ENCODE measurements at places on chromosomes 3 and 15.

DNA sequence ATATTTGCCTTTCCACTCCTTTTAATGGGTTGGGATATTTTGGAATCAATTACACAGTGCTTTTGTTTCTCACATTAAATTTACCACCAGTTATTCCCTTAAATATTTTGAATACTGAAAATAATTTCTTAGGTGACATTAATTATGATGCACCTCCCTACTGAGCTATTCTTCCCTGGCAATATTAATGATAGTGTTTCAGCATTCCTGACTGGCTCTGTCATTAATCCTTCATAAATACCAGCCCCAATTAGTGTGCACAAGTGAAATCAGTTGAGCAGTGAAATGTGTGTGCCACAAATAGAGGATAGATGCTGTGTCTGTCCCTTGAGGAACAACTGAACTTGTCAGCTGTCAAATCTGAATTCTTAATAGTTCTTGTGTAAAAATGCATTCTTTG lies 304.0 kb downstream of the CACNA2D3 start:
- DNase-seq = no peak

DNA sequence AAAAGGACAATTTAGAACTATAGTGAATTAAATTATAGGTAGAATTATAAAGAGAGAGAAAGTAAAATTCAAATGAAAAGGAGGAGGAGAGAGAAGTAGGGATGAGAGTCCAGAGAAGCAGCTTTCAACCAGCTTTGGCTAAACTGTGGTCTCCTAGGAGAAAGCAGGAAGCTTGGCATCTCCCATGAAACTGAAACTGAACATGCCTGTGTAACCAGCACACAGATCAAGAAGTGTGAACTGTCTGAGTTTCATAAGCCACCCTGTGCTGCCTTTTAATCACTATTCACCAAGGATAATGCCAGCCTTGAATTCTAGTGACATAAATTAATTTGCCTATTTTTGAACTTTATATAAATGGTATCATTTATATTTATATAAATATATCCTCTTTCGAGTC lies 128.5 kb downstream of the MYRIP start:
- DNase-seq = no peak

- no peak for DNase-seq
Observed at GRCh38 chr3:127753338-127753737, 69.0 kb downstream of the MGLL start.

DNA sequence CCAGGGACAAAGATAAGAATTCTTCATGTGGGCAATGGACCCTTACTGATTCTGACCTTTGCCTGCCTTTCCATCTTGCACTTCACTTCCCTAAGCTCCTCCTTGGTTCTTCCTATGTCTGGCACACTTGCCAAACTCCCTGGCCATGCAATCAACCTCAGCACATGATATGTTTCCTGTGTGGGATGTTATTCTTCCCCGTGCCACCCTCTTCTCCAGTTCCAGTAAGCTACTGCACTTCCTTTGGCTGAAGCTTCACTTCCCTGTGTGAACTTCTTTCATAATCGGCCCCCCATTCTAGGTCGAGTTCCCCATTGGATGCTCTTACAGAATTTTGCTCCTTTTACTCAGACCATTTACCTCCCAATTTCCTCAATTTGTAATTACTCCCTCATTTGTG lies 10.7 kb upstream of the TASOR start:
- DNase-seq = no peak

DNA sequence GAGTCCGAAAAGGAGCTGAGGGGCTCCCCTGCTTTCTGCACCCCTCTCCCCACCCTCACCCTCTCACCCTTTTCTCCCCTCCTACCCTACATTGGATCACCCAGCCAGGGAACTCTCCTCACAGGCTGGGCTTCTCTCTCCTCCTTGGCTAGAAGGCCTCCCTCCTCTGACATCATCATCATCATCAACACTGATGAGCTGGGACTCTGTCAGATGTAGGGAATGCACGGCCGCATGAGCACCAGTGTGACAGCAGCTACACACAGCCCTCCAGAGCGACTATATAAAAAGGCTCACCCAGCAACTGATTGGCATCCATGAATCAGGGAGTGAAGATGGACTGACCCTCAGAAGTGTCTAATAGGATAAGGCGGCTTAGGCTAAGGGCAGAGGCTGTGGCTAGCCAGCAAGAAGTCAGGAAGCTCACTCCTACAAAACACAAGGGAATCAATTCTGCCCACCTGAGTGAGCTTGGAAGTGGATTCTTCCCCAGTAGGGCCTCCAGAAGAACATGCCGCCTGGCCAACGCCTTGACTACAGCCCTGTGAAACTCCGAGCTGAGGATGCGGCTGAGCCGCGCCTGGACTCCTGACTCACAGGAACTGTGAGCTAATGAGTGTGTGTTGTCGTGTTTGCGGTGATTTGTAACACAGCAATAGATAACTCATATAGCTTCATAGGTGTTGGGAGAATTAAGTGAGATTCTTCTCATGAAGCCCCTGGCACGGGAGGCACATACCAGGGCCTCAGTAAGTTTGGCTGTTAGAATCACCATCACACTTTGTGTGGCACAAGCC lies 147.6 kb downstream of the FAM43A start:
- DNase-seq = no peak

DNA sequence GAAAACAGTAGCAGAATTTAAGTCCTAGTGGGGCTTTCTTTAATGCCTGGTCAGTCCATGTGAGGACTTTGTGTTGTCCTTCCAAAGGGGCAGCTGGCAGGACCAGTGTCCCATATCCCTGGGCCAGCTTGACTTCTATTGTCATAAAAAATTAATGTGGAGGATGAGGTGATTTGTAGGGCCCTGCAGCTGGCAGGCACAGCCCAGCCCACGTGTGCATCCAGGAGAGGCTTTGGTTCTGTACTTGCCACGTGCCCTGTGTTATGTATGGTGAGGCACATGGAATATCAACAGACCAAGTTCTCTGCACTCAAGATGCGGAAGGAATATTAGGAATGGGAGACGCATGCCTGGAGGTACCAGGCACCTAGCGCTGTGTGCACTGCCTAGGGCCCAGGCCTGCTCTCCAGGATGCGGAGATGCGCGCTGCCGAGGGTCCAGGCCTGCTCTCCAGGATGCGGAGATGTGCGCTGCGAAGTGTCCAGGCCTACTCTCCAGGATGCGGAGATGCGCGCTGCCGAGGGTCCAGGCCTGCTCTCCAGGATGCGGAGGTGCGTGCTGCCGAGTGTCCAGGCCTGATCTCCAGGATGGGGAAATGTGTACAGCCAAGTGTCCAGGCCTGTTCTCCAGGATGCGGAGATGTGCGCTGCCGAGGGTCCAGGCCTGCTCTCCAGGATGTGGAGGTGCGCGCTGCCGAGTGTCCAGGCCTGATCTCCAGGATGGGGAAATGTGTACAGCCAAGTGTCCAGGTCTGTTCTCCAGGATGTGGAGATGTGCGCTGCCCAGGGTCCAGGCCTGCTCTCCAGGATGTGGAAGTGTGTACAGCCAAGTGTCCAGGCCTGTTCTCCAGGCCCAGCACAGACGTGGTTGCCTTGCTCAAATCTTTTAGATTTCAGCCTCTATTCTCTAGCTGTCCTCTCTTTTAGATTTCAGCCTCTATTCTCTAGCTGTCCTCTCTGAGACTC lies 183.3 kb upstream of the ROPN1 start:
- DNase-seq = no peak

GRCh38 chr15:63908991-63909390 lies 75.2 kb upstream of the HERC1 start:
- DNase-seq = no peak

- DNase-seq = no peak
Observed at GRCh38 chr3:129413687-129414506, 14.5 kb downstream of the EFCAB12 start.

GRCh38 chr15:31405200-31405920 lies 78.7 kb downstream of the KLF13 start:
- DNase-seq = no peak

DNA sequence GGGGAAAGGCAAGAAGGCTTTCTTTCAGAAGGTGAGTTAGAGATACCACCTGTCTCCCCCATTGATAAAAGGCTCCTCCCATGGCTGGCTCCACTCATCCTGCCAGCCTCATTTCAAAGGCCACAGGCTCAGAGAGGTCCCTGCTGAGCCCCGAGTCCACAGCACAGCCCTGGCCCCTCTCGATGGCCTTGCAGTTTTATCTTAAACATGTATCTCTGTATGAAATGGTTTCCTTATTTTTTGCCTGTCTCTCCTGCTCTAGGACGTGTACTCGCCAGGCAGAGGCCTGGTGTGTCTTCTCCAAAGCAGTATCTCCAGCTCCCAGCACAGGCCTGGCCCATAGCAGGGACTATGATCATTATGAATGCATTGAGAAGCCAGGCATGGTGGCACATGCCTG lies 160.5 kb upstream of the NSMCE3 start:
- no peak for DNase-seq

DNA sequence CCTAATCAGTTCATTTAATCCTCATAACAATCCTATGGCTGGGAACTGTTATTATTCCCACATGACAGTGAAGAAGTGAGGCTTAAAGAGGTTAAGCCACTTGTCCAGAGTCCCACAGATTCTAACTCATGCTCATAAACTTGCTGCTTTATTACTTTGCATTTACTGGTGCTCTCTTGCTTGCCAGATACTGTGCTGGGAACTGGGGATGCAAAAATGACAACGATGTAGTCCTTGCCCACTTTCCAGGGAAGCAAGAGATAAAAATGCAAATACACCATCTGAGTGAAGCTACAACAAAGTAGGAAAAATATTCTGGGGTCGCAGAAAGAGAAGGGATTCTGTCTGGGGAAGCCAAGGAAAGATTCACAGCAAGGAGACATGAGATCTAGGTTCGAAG lies 335.0 kb downstream of the VPS13C start:
- no peak for DNase-seq

- no peak for DNase-seq
Observed at GRCh38 chr3:17357035-17357710, 385.3 kb downstream of the TBC1D5 start.

GRCh38 chr3:16183082-16183481 lies 8.6 kb downstream of the GALNT15 start:
- DNase-seq = no peak

DNA sequence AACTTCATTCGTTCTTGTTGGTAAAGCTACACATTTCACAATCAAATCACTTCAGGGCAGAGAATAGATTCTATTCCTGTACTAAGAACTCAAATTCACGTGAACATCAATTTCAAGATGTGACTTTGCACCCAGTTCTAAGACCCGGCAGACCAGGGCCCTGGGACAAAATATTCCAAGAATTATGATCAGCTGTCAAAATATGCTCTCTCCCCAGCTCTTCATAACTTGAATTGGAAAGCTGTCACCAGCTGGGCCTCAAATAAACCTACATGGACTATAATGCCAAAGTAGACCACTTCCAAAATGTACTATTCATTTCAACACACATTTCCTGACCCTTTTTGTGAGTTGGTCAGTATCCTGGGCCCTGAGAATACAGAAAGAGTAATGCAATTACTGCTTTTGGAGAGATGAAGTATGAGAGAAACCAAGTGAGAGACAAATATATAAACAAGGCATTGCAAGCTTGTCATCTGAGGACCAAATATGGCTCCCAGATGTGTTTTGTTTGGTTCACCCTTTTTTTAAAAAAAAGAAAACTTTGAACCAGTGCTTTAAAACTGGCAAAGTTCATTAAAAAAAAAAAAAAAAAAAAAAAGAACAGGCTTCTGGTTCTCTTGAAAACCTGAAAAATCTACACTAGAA lies 14.9 kb downstream of the MAGI1 start:
- DNase-seq = no peak

DNA sequence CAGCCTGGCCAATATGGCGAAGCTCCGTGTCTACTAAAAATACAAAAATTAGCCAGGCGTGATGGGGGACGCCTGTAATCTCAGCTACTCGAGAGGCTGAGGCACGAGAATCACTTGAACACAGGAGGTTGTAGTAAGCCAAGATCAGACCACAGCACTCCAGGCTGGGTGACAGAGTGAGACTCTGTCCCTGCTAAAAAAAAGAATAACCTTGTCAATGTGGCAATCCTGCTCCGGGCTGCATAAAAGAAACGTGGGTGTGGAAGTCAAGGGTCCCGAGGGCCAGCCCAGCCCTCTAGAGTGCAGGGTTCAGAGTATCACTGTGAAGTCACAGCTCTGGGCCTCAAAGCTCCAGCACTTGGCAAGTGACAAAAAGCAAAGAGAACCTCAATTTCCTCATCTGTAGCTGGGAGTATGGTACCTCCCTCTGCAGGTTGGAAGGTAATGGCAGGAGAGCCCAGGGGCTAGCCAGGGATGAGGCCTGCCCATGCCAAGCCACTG lies 73.5 kb upstream of the IQSEC1 start:
- no peak for DNase-seq

DNA sequence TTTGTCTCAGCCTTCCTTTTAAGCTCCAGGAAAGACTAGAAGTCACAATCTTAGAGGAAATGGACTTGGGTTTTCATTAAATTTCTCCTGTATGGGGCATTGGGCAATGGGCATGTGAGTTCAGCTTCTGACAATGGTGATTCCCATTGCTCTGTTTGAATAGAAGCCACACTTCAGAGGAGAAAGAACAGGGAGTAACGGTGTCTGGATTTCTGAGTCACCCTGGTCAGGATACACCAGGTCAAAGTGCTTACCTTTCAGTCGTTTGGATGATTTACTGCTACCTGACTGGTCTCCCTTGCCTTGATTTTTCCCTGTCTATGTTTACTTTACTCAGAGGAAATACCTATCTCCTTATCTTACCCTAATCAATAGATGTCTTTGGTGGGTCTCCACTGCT lies 111.7 kb upstream of the VEPH1 start:
- DNase-seq = no peak

DNA sequence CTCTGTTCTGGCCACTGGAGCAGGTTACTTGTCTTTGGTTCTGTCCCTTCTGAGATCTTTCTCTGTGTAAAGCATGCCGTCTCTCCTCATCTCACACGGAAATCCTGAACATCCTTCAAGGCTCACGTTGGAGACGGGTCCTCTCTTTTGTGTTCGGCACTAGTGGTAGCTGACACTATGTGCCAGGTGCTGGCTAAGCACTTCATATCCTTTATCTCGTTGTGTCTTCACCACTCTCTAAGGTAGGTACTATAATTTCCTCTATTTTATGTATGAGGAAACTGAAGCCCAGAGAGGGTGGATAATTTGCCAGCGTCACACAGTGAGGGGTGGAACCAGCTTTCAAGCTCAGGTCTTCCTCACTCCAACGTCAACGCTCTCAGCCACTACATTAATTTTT lies 1.2 kb downstream of the IFT122 start:
- no peak for DNase-seq

DNA sequence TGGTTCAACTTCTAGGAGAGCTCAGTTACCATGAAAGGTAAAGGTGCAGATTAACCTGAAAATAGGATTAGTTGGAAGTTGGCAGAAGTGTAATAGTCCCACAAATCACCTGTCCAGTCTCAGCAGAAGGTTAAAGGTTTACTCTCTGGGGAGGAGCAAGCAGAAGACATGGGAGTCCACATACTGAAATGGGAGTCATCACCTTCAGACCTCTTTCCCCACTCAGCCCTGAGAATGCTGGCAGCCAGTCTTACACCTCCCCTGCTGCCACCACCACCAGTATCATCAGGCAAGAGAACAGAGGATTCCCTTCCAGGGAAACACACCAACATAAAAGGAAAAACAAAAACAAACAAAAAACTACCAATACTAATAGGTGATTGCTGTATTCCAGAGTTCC lies 13.8 kb upstream of the PLA2G4D start:
- DNase-seq = no peak
